ENCODE measurements at places on chromosomes 13 and 19. TPM values are rescaled to one million over a fixed set of nuclear protein-coding genes. Genes with fewer than 3 reads are reported as not detected.
A peak's percentile ranks its signal among the peaks of the same experiment; 100 is the strongest.

The KDM4B gene
- total RNA-seq = 34.3 TPM

The CDX2 gene
- total RNA-seq = 31.8 TPM

The ZNF382 gene
- 17.5 TPM for total RNA-seq

The GDF15 gene
- 106 TPM for total RNA-seq

The NLRP4 gene
- total RNA-seq = not detected

GRCh38 chr19:47663911-47664771, 49.1 kb upstream of the EHD2 start:
- H3K36me3 ChIP-seq = peaks cover 10% of the 10 kb centered on the region
- H3K4me1 ChIP-seq = peaks cover 26% of the 10 kb centered on the region
- H3K27ac ChIP-seq = peak overlapping the region; percentile 90
- no peaks in the 10 kb centered on the region for H3K27me3 ChIP-seq
- peak overlapping the region; percentile 55 for H3K4me3 ChIP-seq

DNA sequence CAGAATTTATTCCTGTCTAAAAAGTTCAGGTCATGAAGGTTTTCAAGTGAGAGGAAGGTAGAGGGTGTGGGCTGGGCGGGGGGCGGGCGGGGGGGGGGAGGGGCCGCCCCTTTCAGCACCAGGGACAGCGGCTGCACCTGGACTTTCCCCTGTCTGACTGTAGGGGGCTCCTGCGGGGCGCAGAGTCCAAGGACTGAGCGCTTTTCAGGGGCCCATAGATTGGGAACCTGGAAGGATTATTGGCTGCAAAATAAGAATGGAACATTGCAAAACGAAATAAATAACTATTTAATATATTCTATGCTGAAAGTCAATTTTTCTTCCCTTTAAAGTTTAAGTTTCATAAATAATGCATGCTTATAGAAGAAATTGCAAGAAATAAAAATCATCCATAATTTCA, 8.9 kb upstream of the CYP4F3 start:
- no peak overlapping the region for H3K27ac ChIP-seq
- no peak overlapping the region for H3K4me3 ChIP-seq
- no peaks in the 10 kb centered on the region for H3K27me3 ChIP-seq
- no peaks in the 10 kb centered on the region for H3K4me1 ChIP-seq
- DNase-seq = no peak

GRCh38 chr19:54916822-54917221, 10.9 kb downstream of the NCR1 start:
- DNase-seq = no peak
- H3K4me1 ChIP-seq = no peaks in the 10 kb centered on the region
- H3K36me3 ChIP-seq = no peaks in the 10 kb centered on the region

- H3K4me3 ChIP-seq = peak overlapping the region; percentile 10
- H3K4me1 ChIP-seq = peaks cover 13% of the 10 kb centered on the region
- H3K27ac ChIP-seq = peak overlapping the region; percentile 93
- H3K27me3 ChIP-seq = no peaks in the 10 kb centered on the region
Measured at GRCh38 chr19:50178859-50179537, 15.9 kb upstream of the IZUMO2 start.

DNA sequence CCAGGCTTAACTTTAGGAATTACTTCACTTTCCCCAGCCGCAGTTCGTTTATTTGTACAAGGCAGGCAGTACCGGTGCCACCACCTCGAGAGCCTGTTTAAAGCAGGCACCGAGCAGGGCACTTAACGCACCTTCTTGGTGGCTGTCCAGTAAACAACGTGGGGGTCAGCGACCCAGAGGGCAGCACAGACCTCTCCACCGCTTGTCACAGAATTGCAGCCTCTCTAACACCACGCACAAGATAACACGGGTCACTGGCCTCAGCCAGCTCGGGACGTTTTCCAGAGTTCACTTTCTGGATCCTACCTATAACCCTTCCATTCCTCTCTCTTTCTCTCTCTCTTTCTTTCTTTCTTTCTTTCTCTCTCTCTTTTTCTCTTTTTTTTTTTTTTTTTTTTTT, 16.8 kb upstream of the ELAVL1 start:
- no peak for DNase-seq
- no peak overlapping the region for H3K4me3 ChIP-seq
- no peak overlapping the region for H3K27ac ChIP-seq
- peaks cover 4% of the 10 kb centered on the region for H3K36me3 ChIP-seq
- H3K27me3 ChIP-seq = no peaks in the 10 kb centered on the region
- H3K4me1 ChIP-seq = peaks cover 12% of the 10 kb centered on the region

- peak overlapping the region; percentile 99 for H3K4me3 ChIP-seq
- H3K36me3 ChIP-seq = peaks cover 51% of the 10 kb centered on the region
- DNase-seq = no peak
- no peaks in the 10 kb centered on the region for H3K27me3 ChIP-seq
Measured at GRCh38 chr19:36573895-36574720, 1.0 kb upstream of the ZNF529 start.

- no peaks in the 10 kb centered on the region for H3K36me3 ChIP-seq
- no peak overlapping the region for H3K4me3 ChIP-seq
- H3K4me1 ChIP-seq = peaks cover 15% of the 10 kb centered on the region
Measured at GRCh38 chr13:33080972-33081590, 64.9 kb downstream of the KL start.
